ENCODE measurements at places on chromosomes 16 and 17.

- DNase-seq, result no peak
Measured at GRCh38 chr16:78022347-78023060, at the start of gene CLEC3A. TSS of gene CLEC3A (plus strand) at chr16:78022548. CDS start at chr16:78022627, 79 bp downstream.

GRCh38 chr17:19386974-19387920 lies at the start of gene MFAP4:
TSS of gene MFAP4 (minus strand) at chr17:19387190. CDS start at chr17:19387155, 35 bp downstream.
- no peak for DNase-seq

GRCh38 chr17:17491031-17491471 lies 5.1 kb downstream of the RASD1 start:
- no peak for DNase-seq

DNA sequence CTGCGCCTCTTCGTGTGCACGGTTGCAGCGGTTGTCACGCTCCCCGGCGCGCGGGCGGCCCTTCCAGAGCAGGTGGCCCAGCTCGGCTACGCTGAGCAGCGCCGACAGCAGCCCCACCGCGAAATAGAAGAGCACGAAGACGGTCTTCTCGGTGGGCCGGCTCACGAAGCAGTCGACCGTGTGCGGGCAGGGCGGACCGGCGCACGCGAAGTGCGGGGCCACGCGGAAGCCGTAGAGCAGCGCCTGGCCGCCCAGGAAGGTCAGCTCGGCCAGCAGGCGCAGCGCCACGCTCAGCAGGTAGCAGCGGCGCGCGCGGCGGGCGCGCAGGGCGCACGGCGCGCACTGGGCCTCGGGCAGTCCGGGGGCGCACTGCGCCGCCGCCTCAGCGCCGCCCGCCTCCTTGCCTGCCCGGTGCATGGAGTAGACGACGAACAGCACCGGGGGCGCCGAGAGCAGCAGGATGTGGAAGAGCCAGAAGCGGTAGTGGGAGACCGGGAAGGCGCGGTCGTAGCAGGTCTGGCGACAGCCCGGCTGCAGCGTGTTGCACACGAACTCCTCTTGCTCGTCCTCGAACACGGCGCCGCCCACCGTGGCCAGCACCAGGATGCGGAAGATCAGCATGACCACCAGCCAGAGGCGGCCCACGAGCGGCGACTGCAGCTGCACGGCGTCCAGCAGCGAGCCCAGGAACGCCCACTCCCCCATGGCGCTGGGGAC lies 1.3 kb downstream of the GJD3 start:
- DNase-seq, result no peak

DNA sequence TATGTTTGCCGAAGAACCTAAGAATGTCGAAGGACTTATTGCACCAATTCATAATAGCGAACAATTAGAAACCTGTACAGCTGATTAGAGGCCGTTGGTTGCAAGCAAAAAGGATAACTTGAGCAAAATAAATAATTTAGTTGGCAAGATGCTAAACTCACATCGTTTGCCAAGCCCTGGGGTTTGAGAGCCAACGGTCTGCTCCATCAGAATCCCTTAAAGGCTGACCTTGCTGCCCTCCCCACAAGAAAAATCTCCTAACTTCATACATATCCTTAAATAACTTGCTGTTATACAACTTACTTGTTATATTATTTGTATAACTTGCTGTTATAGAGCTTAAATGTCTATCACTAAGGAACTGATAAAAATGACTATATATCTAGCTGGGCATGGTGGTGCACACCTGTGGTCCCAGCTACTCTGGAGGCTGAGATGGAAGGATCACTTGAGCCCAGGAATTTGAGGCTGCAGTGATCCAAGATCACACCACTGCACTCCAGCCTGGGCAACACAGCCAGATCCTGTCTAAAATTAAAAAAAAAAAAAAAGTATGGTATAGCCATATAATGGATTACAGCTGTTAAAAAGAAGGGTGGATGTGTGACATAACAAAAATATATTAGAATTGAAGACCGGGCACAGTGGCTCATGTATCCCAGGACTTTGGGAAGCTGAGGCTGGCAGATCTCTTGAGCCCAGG lies 1.9 kb upstream of the TRIM37 start:
- no peak for DNase-seq

DNA sequence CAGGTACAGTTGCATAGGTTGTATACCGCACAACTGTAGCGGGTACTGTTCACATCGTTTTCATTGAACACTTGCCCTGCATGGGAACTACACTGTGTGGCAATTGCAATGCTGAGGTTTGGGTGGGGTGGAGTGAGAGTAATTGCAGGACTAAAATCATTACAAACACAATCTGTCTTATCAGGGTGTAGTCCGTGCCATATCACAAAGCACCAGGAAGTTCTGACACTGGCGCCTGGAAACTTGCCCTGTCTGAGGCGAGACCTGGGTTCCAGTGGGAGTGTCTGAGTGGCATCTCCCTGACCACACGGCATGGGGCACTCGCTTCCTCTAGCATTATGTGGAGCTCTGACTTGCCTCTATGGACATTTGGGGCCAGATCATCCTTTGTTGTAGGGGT lies 153.4 kb downstream of the RGS9 start:
- no peak for DNase-seq

- peak; percentile 10 for DNase-seq
Measured at GRCh38 chr16:46884513-46885293, 541 bp downstream of the GPT2 start.

- no peak for DNase-seq
Measured at GRCh38 chr17:48722915-48723422, at the start of gene PRAC2. TSS of gene PRAC2 (plus strand) at chr17:48723185. CDS start at chr17:48724411, 1,226 bp downstream.

DNA sequence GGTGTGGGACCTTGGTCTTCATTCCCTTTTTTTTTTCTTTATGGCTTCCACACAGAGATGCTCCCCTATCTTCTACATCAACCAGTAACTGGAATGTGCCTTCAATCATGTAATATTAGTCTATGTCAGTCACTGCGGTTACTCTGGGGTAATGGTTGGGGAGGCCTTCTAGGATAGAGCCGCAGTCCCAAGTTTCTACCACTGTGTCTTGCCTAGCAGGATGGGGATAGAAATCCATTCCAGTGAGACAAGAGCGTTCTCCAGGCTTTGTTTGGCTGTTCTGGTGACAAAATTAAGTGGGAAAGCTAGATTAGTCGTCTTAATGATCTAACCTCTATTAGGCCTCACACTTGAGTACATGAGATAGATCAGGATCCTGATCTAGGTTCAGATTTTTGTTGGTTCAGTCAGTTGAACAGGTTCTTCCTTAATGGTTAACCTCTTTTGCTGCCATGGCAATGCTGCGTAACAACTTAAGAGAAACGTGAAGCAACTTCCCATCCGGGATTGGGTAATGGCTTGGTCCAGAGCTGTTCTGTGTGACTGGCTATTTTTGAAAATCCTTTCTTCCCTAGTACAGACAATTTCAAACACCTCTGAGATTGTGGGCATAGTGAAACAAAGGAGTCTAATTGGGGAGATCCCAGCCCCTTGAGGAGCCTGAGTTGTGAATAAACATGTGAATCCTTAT lies 8.7 kb downstream of the MSL1 start:
- no peak for DNase-seq

GRCh38 chr17:49688848-49689247 lies 11.0 kb upstream of the SPOP start:
- DNase-seq, result no peak

DNA sequence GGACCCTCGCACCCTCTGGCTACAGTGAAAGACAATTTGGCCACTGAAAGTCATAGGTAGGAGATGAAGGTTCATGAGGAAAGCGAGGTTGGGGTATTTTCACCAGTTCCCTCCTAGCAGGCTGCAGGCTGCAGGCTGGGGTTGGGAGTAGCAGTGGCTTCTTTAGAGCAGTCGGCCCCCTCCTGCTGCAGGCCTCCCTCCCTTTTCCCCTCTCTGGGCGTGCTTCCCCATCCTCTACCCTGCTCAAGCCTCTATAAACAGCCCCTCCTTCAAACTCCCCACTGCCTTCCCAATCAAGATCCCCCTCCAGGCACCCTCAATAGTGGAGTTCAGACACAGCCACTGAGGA lies 41.8 kb downstream of the GAS7 start:
- DNase-seq, result no peak

DNA sequence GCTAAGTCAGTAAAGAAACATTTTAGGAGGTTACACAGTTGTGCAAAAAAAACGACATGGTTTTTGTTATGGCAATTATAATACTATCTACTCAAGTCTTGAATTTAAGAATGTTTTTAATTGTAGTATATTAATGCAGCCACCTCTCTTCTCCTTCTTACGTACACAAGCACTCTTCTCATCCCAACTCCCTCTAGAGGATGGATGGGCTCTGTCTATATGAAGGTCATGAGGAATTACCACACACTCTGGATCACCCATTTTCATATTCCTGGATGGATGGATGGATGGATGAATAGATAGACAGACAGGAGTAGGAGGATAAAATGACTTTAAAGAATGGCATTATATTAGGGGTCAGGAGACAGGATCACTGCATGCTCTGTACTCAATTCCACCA lies 120.0 kb downstream of the PHKB start:
- no peak for DNase-seq

DNA sequence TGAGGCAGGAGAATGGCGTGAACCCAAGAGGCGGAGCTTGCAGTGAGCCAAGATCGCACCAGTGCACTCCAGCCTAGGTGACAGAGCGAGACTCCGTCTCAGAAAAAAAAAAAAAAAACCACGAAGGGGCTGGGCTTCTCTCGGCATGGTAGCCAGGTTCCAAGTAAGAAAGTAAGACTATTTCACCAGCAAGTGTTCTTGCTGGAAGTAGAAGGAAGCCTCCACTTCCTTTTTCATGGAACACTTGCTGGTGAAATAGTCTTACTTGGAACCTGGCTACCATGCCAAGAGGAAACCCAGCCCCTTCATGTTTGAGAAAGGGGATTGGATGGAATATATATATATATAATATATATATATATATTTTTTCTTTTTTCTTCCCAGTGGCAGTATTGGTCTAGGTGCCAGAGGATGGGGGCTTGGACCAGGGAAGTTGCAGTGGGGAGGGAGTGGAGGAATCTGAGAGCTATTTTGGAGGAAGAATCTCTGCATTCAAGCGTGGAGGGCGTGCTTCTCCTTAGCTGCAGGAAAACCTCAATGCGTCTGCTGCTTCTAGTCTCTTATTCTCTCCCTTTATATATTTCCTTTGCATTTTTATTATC lies 7.2 kb upstream of the N4BP1 start:
- no peak for DNase-seq

GRCh38 chr17:27764589-27764988 lies 35.7 kb downstream of the NOS2 start:
- DNase-seq, result no peak

GRCh38 chr17:47660064-47660492 lies 10.4 kb downstream of the KPNB1 start:
- peak; percentile 30 for DNase-seq

- no peak for DNase-seq
Measured at GRCh38 chr16:79139799-79140198, 460.7 kb downstream of the MAF start.

DNA sequence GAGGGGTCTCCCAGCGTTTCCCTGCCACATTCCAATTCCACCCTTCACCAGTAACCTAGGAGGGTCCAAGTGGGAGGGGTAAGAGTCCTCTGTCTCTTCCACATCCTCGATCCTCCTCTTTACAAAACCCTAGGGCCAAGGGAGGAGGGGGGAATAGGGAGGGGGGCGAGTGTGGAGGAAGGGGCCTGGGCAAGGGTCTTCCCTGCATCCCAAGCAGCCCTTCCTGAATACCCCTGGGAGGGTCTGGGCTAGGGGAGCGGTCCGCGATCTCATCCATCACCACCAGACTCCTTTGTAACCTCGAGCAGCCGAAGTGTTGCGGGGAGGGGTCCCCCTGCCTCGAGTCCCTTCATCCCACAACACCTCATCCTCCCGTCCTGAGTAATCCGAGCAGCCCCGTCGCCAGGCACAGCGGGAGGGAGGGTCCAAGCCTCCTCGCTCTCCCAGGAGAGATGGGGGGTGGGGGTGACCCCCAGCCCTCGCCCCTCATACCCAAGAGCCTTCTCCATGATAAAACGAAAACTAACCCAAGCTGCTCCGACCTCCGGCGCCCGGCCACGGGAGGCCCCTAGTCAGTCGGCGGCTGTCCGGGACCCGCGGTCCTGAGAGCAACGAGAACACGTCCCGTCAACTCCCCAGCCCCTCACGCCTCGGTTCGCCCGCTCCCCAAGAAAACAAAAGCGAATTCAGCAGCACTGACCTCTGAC lies 502 bp downstream of the SMPD3 start:
- DNase-seq, result no peak

GRCh38 chr16:5851393-5851982 lies 753.9 kb upstream of the EEF2KMT start:
- no peak for DNase-seq

DNA sequence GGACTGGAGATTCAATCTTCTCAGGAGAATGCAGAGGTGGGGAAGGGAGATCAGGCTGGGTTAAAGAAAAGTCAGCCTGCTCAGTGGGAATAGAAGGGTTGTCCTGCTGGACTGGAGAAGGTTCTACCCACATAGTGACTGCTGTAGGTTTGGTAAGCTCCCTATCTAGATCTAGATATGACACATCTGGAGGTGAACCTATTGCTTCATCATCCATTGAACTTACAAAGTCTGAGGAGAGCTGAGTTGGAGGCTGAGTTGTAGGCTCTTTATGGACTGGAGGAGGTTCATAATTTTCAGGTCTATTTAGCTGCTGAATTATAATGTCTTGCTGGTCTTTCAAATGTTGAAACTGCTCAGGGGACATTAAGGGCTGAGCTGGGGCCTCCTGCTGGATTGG lies 46.0 kb upstream of the NF1 start:
- DNase-seq, result no peak

DNA sequence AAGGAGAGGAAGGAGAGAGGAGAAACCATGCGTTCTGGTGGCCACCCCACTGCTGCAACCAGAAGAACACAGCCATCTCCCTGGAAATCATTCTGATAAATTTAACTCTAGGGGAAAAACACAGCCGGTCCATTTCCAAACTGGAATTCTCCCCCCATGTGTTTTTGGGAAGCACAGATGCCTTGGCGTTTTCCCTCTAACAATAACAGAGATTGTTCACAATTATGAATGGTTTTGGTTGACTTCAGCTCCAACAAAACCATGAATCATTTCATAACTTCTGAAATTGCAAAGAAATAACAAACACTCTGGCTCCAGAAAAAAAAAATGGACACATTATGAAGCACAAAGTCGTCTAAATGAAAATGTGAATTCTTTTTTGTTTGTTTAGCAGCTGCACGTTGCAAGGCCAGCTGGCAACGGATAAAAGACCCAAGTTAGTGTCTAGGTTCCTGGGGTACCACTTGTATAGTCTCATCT lies 46.2 kb downstream of the GNAO1 start:
- no peak for DNase-seq

DNA sequence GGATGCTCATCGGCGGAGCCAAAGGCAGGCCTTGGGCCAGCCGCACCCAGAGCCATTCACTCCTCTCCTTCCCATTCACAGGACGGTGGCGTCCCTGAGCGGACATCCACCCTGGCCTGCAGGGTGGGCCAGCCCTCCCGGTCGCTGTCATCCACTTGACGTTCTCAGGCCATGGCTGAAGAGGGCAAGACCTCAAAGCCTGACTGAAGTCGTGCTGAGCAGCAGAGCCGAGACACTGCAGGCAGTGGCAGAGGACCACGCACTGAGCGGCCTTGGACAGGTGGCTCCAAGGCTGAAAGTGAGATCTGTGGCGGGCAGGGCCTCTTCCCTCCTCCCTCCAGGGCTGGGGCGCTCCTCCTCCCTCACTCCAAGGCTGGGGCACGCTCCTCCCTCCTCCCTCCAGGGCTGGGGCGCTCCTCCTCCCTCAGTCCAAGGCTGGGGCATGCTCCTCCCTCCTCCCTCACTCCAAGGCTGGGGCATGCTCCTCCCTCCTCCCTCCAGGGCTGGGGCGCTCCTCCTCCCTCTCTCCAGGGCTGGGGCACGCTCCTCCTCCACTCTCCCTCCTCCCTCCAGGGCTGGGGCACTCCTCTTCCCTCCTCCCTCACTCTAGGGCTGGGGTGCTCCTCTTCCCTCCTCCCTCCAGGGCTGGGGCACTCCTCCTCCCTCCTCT lies 24.1 kb downstream of the GNPTG start:
- DNase-seq, result no peak
